ENCODE measurements at places on chromosomes 7 and 10.

GRCh38 chr10:113142601-113143362 lies 192.7 kb downstream of the TCF7L2 start:
- no peak for DNase-seq

DNA sequence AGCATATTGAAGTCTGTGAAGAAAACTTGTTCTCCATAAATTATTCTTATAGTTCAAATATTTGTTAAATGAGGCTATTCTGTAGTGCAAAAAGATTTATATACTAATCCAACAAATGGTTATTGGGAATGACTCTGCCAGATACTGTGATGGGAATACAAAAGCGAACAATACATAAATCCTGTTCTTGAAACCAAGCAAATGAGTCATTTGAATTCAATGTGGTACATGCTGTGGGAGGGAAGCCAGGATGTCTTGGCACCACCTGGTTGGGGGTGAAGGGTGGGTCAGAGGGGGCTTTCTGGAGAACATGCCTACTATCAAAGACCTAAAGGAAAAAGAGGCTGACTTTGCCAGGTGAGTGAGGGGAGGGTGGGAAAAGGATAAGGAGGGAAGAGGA lies 594.2 kb downstream of the CALN1 start:
- DNase-seq = no peak

GRCh38 chr10:16907687-16908086 lies 90.5 kb upstream of the RSU1 start:
- no peak for DNase-seq

DNA sequence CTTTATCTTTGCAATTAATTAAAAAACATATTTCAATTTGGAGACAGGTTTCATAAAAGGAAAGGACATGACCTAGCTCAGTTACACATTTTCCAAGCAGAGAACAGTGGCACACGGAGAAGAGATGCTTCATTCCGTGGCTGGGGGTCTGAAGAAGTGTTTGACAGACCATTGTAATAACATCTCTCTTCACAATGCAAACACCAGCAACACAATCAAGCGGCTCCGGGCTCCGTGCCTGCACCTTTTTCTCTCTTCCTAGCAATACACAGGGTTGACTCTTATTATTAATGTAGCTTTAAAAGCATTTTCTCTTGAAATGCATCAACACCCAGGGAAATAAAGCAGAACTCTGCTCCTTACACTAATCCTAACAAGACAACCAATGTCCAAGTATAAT lies 261.0 kb upstream of the AOAH start:
- DNase-seq = no peak

- no peak for DNase-seq
These were observed 35.1 kb upstream of the CXCL12 start for GRCh38 chr10:44419790-44420549.

GRCh38 chr7:17524746-17525145 lies 226.3 kb downstream of the AHR start:
- no peak for DNase-seq

- no peak for DNase-seq
These were observed 204.4 kb downstream of the CXCL12 start for GRCh38 chr10:44180321-44181168.

DNA sequence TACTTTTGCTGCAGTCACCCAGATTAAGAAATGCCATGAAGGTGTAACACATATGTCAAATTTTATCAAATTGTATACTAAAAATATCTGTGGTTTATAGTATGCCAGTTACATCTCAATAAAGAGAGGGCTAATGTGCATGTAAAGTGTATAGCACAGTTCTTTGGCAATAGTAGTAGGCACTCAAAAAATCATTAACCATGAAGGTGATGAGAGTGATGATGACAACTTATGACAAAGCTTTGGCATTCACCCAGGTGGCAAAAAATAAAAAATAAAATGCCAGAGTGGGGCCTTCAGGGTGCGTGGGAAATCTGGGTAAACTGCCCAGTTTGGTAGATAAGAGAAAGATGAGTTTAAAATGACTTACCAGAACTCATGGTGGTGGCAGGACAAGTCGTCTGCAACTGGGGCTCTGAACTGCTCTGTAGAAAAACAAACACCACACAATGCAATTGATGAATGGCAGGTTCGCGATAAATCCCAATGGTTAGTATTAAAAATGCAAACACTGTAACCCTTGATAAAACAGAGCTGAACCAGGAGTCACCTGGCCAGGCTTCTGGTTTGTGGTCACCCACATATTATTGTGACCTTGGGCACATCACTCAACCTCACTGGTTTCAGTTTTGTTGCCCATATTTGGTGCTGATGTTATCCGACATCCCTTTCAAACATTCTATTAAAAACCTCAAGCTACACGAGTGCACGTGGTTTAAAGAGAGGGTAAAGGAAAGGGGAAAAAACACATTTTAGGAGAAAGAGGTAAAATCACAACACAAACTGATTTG lies 120.2 kb downstream of the SORBS1 start:
- DNase-seq = no peak

- no peak for DNase-seq
These were observed 24.2 kb upstream of the FAM20C start for GRCh38 chr7:167976-168791.

DNA sequence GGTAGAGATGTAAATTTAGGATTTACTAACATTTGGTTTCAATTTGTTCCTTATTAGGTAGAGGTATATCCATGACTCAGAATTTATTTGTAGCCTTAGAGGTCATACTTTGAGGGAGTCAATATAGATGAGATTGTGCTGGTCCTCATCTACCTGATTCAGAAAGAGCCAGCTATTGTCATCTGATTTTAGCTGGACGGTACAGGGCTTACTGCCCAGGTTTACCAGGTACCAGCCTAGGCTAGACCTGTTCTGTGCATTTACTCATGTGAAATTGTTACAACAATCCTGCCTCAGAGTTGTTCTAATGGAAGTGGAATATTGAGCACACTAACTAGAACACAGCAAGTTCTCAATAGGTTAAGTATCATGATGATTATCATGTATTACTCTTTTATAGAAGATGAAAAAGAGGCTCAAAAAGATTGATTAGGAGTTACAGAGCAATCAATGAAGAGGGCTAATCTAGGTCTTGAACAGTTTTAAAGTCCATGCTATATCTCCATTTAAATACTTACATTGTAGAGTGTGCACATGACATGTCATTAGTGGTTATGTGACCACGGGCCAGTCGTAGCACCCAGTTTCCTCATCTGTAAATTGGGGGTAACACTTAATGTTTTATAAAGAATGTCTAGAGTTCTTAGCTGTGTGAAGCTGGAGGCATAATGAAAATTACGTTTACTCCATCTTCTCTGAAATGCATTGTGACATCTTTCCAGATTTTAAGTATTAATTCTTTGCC lies 42.1 kb downstream of the TRIM24 start:
- DNase-seq = no peak

DNA sequence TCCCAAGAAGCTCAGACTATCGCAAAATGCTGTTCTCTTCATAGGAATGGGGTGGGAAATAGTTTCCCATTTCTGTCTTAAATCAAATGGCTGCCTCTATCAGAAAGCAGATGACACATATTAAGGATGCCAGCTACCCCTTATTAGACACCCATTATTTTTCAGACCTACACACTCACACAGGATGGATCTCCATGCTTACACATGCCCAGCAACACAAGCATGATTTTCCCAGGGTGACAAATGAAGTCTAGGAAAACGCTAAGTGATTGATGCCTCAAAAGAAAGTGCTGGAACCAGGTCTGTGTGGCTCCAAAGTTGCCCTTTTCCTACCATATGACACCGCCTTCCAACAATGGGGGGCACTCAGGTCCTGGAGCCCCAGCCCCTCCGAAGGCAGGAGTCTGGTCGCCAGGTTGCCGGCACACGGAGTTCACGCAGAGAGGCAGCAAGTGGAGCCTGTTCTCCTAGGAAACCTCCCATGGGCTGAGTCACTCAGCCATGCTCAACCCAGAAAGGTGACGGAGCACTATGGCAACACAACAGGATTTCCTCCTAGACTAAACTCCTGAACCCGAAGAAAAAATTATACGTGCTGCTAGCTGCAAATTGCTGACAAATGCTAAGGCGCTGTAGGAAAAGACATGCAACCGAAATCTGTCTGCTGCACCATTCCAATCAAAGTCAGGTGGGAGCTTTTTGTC lies 19.8 kb downstream of the VOPP1 start:
- no peak for DNase-seq

- DNase-seq = no peak
These were observed 13.6 kb upstream of the COL17A1 start for GRCh38 chr10:104099269-104099668.

DNA sequence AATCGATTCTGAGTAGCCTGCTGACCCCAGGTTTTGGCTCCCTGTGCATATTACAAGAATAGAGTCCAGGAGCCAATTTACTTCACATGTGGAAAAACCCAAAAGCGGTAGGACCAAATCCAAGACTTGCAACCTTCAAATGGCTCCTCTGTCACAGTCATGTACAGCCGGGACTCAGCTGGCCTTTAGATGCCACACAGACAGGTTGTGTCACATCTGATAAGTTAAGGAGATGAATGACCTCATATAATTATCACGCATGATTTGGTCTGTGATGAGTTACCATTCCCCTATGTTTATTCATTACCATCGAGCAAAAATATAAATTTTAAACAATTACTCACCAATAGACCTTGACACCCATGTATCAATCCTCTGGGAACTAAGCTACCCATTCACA lies 14.2 kb downstream of the CACNA2D1 start:
- no peak for DNase-seq

GRCh38 chr10:97020452-97021400 lies 165.0 kb downstream of the SLIT1 start:
- DNase-seq = no peak

DNA sequence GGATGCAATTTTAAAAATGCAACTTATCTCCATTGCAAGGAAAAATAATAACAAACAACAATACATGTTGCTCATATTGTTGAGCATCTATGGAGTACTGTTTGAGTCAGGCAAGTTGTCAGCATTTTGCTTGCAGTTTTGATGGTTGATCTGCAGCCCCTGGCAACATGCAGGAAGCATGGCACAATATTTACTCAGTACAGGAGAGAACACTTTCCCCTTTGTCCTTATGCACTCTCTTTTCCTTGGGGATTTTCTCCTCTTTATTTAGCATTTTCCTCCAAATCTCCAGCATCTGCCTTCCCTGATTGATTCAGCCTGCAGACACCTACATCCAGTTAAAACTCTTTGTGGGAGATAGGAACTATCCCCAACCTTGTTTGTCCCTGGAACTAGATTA lies 620.5 kb upstream of the LRRN3 start:
- no peak for DNase-seq

GRCh38 chr10:21078410-21079329 lies 181.6 kb upstream of the NEBL start:
- DNase-seq = peak; percentile 72
